ENCODE measurements at places on chromosomes 1 and 21. TPM values are rescaled to one million over a fixed set of nuclear protein-coding genes. Genes with fewer than 3 reads are reported as not detected.

Gene PLEKHA6
- total RNA-seq, result 35.1 TPM

Gene TDRD5
- 0.03 TPM for total RNA-seq

Gene SPOCD1
- total RNA-seq, result 3.8 TPM

Gene FAM131C
- total RNA-seq, result 13.5 TPM

Gene RXFP4
- total RNA-seq, result not detected

Gene CFHR2
- not detected for total RNA-seq

All from A549 treated with AZD2906 at 1 μM for 4 hours (cell line).